ENCODE measurements at places on chromosomes 11 and 22. TPM values are rescaled to one million over a fixed set of nuclear protein-coding genes. Genes with fewer than 3 reads are reported as not detected.

DNA sequence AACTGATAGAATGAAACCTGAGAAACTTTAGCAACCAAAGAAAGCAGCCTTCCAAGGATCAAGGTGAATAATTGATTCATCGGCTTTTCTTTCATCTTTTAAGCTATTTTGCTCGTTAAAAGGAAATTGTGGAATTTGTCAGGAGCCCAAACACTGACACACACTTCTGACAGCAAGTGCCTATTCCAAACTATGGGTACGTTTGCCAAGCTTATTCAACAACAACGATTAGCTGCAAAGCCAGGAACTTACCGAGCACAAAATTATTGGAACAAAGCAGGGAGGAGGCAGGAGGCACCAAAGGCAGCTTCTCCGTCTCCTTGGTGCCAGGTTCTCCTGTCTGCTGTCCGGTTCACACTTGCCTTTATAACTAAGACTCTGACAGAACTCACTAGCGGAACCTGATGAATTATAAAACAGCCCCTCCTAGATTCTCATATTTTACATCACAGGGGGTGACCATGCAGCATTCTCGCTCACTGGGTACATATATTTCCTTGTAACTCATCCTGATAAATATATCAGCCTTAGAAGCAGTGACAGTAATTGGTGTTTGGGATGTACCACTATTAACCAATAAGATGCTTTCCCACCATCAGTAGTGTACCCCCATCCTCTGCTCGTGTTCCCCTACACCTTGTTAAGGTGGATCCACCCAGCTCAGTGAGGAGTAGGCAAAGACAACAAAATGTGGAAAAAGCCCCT, 395.9 kb upstream of the CCDC90B start:
- no peaks in the 10 kb centered on the region for H3K36me3 ChIP-seq
- peak overlapping the region; percentile 41 for H3K27ac ChIP-seq
- no peaks in the 10 kb centered on the region for H3K4me1 ChIP-seq
- DNase-seq, result no peak
- no peak overlapping the region for H3K4me3 ChIP-seq

GRCh38 chr11:126277322-126277721, 5.6 kb upstream of the TIRAP start:
- H3K27ac ChIP-seq, result no peak overlapping the region
- DNase-seq, result no peak
- H3K4me3 ChIP-seq, result no peak overlapping the region

- peaks cover 34% of the 10 kb centered on the region for H3K4me1 ChIP-seq
- no peak overlapping the region for H3K4me3 ChIP-seq
- no peaks in the 10 kb centered on the region for H3K36me3 ChIP-seq
- no peaks in the 10 kb centered on the region for H3K27me3 ChIP-seq
- no peak overlapping the region for H3K27ac ChIP-seq
Measured at GRCh38 chr11:63240791-63241379, 2.5 kb downstream of the SLC22A25 start.

GRCh38 chr11:76510060-76511047, 65.5 kb downstream of the EMSY start:
- H3K4me3 ChIP-seq, result no peak overlapping the region
- no peak for DNase-seq
- H3K27ac ChIP-seq, result no peak overlapping the region
- no peaks in the 10 kb centered on the region for H3K4me1 ChIP-seq
- peaks cover 4% of the 10 kb centered on the region for H3K36me3 ChIP-seq

GRCh38 chr22:39999144-39999757, 4.5 kb downstream of the FAM83F start:
- no peak overlapping the region for H3K4me3 ChIP-seq
- DNase-seq, result no peak
- no peak overlapping the region for H3K27ac ChIP-seq
- H3K36me3 ChIP-seq, result no peaks in the 10 kb centered on the region

DNA sequence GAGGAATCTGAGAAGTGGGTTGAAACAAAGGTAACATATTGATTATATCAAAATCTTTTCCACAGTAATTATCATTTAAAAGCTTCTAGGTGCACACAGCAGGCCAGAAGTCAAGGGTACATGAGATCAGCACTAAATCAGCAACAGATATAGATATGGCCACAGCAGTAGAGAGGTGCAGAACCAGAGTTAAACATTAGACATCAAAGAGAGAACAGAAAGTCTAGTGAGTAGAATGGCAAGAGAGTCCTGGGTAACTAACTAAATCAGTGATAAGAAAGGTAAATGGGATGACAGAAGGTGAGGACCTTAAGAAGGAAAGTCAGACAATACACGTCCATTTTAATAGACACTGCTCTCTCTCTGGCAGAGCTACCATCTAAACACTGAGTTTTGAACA, 119.5 kb upstream of the GRIA4 start:
- no peaks in the 10 kb centered on the region for H3K27me3 ChIP-seq
- H3K27ac ChIP-seq, result no peak overlapping the region

DNA sequence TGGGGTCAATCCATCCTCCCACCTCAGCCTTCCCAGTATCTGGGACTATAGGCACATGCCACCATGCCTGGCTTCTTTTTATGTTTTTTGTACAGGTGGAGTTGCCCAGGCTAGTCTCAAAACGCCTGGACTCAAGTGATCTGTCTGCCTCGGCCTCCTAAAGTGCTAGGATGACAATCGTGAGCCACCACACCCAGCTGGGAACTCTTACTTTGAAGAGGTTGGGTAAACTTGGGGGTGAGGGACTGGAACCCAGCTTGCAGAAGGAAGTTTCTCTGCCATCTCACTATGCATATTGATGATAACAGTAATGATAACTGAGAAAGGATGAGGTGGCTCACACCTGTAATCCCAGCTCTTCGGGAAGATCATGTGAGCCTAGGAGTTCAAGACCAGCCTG, 35.9 kb downstream of the ACO2 start:
- H3K27me3 ChIP-seq, result no peaks in the 10 kb centered on the region
- H3K36me3 ChIP-seq, result peaks cover 58% of the 10 kb centered on the region
- H3K4me3 ChIP-seq, result no peak overlapping the region
- no peaks in the 10 kb centered on the region for H3K4me1 ChIP-seq

The KRTAP5-4 gene
- total RNA-seq, result not detected

The NLRP14 gene
- 0.94 TPM for total RNA-seq

- H3K27me3 ChIP-seq, result peaks cover 3% of the 10 kb centered on the region
- DNase-seq, result no peak
- no peaks in the 10 kb centered on the region for H3K4me1 ChIP-seq
- H3K27ac ChIP-seq, result no peak overlapping the region
- H3K36me3 ChIP-seq, result no peaks in the 10 kb centered on the region
Measured at GRCh38 chr11:2709429-2709828, 9.6 kb upstream of the KCNQ1OT1 start.

- peaks cover 59% of the 10 kb centered on the region for H3K4me1 ChIP-seq
- H3K4me3 ChIP-seq, result no peak overlapping the region
- DNase-seq, result no peak
- no peaks in the 10 kb centered on the region for H3K36me3 ChIP-seq
Measured at GRCh38 chr11:12121011-12121410, 10.6 kb downstream of the MICAL2 start.

All from thymus (tissue), 14 donors.